ENCODE measurements at places on chromosomes 5 and 9.
A peak's percentile ranks its signal among the peaks of the same experiment; 100 is the strongest.

DNA sequence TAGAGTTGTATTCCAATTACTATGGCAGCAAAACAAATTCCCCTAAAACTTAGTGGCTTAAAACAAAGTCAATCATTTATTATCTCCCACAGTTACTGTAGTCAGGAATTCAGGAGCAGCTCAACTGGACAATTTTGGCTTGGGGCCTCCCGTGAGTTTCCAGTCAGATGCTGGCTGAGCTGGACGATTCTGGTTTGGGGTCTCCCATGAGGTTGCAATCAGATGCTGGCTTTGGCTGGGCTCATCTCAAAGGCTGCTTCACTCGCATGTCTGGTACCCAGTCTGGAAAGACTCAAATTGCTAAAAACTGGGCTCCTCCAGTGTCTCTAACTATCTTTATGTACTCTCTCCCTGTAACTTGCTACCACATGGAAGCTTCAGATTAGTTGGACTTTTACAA is 130.1 kb downstream of the C5orf15 start:
- no peak for DNase-seq

GRCh38 chr9:136588663-136589464 is 43.0 kb upstream of the NOTCH1 start:
- no peak for DNase-seq

- no peak for DNase-seq
These were observed 518.7 kb downstream of the LRRC70 start for GRCh38 chr5:63097286-63097685.

DNA sequence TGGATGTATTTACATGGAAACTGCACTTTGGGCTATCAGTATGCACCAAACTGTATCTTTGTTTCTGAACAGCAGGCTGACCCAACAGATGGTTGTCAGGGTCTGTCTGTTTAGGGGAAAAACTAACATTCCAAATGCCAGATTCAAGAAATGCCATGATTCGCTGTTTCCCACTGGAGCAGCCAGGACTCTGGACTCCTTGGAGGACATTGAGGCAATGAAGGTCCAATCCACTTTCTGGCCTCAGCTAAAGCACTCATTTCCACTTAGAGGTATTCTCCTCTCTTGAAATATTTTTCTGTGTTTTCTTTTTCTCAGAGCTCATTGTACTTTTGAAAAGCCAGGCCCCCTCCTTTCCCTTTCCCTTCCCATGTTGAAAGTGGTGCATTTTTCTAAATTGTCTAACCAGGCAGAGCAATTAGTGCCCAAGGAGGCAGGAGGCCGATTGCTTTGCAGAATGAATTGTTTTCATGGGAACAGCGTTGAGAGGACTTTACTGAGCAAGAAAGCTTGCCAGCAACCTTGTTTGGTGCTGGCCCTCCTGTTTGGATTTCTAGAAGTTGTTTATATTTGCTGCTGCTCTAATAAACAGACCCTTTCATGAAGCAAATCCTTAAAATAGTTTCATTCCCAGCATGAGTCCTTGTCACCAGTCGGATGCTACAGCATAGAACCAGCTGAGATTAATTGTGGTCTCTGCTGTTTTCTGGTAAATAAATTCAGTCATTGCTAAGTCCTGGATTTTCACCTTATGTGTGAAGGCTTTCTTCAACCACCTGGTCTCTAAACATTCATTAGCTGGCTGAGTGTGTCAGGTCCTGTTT is 132.8 kb upstream of the TAF11L2 start:
- no peak for DNase-seq

DNA sequence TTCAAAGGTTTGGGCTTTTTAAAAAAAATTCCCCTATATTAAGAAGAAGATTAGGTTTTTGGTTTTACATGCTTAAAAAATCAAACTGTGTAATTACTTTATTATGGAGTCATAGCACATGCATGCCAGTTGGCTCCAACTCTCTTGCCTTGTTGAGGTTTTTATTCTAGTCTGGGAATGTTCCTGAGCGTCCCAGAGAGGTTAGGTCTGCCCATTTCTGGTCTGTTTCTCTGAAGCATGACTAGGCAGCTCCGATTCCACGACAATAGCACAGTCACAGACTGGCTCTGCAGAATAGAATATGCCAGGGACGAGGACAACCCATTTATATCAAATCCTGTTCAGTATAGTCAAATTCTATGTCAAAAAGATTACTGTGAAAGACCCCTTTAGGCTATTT is 217.0 kb downstream of the PCSK5 start:
- DNase-seq: no peak

DNA sequence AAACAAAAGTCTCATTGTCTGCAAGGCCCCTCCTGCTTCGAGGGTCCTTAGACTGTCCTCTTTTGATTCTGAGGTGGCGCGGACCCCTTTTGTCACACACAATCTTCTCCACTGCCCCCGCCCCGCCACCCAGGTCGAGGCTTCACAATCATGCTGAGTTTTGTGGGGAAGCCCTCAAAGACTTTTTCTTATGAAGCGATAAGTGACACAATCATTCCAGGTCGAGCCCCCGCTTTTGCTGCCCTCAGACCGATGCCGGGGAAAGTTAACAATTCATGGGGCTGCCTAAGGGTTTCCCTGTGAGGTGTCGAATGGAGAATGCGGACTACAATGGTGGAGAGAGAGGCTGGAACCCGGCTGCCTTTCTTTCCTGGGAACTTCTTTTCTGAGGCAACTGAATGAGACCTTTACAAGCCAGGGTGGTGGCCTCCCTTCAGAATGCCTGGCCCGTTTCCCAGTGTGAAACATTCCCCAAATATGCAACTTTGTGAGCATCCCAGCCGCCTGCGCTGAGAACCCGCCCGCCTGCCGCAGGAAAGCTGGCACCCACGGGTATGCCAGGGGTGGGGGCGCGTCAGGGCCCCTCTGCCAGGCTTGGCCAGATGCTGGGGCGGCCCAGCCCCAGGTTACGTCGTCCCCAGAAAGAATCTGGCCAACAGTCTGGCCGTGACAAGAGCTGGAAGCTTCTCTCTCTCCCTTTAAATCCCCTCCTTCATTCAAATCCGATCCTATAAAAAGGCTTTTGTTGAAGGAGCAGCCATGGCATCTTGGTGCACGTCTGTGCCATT is 71.9 kb downstream of the MAP1B start:
- peak; percentile 46 for DNase-seq

DNA sequence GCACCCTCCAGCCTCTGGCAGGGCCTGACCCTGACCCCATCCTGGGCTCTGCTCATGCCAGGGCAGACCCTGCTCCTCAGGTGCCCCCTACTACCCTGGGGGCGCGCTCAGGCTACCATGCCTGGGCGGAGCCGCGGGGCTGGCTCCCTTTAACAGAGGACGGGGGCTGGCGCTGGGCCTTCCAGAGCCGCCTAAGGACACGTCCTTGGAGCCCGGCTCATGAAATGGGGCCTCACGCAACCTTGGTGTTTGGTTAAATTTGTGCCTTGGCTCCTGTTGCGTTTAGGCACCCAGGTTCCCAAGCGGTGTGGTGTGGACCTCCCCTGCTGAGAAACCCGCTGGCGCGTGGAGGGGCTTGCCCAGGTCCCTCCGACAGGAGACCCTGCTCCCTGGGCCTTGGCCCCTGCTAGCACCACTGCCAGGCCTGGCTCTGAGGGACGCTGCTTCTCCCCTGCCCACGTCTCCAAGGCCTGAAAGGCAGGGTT is 3.4 kb upstream of the EHMT1 start:
- no peak for DNase-seq

DNA sequence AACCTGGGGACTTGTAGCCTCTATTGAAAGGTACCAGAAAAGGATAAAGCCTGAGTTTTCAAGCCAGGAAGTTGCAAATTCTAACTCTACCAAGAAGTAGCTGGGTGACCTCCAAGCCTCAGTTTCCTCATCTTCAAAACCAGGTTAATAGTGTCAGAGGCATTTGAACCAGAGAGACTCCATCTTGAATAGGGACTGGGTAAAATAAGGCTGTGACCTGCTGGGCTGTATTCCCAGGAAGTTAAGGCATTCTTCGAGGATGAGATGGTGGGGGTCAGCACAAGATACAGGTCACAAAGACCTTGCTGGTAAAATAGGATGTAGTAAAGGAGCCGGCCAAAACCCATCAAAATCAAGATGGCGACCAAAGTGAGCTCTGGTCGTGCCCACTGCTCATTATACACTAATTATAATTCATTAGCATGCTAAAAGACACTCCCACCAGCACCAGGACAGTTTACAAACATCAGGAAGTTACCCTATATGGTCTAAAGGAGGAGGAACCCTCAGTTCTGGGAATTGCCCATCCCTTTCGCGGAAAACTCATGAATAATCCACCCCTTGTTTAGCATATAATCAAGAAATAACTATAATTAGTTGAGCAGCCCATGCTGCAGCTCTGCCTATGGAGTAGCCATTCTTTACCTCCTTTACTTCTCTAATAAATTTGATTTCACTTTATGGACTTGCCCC is 3.8 kb upstream of the SERINC5 start:
- no peak for DNase-seq

DNA sequence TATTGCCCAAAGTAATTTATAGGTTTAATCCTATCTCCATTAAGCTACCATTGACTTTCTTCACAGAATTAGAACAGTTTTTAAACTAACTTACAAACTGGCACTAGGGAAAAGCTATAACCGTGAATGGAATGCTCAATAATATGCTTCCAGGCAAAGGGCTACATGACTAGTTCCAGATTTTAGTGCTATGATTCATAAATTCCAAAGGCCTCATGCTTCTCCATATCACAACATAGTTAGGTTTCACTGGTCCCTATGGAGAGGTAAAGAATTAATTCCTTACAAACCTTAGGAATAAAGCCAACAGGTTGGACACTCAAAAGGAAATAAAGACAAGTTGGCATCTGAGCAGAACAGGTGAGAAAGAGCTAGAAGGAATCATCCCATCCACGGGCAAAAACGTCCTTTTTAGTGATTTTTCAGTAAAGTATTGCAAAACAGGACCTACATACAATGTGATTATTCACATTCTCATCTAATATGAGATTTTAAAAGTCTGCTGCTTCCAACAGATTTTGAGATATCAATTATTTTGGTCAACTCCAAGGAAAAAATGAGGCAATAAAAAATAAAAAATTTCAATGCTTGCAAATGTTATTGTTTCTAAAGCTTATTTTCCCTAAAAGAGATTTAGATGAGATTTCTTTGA is 97.0 kb upstream of the TARS1 start:
- DNase-seq: peak; percentile 71

GRCh38 chr9:91305596-91306295 is 56.0 kb downstream of the AUH start:
- DNase-seq: no peak

GRCh38 chr9:7320139-7320538 is 479.4 kb downstream of the DMAC1 start:
- DNase-seq: no peak

Measured in amniotic stem cell (primary cell).